Activated CD8-positive, alpha-beta T cell treated with anti-CD3 and anti-CD28 coated beads for 36 hours (primary cell): ENCODE measurements at places on chromosomes 4 and X. TPM values are rescaled to one million over a fixed set of nuclear protein-coding genes. Genes with fewer than 3 reads are reported as not detected.

The USP17L17 gene
- not detected for total RNA-seq

The SMIM14 gene
- total RNA-seq: 2.0 TPM

DNA sequence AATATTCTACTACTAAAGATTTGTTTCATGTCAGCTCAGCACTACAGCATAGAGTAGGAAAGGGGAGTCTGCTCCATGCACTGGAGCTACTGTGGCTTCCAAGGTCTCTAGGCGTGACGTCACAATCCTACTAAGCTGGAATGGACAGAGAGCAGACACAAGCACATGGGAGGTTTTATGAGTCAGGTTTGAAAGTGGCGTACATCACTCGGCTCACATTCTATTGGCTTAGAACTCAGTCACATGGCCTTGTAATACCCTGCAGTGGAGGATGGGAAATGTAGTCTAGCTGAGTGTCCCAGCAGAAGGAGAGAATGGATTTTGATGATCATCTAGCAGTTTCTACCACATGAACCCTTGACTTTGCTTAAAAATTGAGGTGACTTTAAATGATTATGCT lies 624.8 kb upstream of the ATOH1 start:
- DNase-seq: no peak

DNA sequence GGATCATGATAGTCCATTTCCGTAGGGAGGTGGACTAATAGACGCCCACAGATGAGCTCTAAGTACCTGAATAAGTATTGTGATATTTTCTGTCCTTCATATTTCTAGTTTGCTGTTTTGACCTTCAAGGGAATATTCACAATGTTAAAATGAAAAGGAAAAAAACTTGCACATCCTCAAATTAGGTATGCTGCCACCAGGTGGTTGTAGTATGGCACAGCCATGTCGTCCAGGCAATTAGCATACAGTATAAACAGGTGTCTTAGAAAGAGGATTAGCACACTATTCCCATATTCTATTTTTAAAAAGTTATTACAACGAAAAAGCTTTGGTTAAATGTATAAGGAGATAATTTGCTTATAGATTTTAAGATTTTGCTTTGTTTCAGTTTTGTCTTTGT lies 802.0 kb downstream of the RPA4 start:
- DNase-seq: peak; percentile 25

GRCh38 chrX:124338733-124339514 lies 6.5 kb downstream of the TEX13D start:
- peak; percentile 52 for DNase-seq

DNA sequence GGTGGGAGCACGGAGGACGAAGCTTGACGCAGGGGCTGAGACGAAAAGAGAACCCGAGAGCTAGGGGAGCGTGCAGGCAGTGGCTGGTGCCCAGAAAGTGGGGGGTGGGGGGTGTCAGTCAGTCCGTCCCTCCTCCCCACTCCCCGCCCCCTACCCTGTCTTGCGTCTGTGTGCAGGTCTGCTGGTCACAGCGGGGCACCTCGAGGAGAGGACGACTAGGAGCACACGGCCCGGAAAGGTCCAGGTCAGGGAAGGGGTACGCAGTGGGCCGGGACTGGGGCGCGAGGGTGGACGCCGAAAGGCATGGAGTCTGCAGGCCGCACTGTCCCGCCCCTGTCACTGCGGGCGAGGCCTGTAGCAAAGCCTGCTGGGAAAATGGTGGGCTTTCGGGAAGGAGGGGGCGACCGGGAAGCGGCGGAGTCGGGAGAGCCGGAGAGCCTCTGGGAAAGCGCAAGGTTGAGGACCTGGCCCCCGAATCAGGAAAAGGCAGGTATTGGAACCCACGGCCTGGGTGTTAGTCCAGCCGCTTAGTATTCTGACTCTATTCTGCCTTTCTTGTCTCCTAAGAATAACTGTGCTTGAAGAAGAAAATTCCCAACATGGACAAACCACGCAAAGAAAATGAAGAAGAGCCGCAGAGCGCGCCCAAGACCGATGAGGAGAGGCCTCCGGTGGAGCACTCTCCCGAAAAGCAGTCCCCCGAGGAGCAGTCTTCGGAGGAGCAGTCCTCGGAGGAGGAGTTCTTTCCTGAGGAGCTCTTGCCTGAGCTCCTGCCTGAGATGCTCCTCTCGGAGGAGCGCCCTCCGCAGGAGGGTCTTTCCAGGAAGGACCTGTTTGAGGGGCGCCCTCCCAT lies 769 bp downstream of the TCEAL1 start:
- peak; percentile 29 for DNase-seq

DNA sequence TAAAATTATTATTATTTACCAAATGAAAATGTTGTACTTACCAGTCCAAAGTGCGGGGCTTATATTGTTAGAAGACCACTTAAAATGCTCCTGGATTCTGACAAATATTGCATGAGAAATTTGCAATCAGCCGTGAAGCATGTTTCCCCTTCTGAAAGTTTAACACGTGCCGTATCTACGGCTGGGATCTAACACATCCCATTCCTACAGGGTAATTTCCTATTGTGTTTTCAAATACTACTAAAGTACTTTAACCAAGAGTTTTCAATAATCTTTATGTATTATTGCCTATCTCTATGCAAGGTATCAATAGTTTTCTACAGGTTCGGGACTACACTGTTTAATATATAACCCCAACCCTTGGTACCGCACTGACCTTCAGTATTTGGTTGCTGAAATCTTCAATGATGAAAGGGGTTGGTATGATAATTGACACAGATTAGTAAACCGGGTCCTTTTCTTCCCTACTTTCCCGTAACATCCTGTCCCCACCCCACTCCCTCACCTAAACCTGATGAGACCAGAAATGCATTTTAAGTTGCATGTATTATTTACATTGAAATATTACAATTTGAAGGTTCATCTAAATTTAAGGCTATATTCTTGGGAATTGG lies 795 bp upstream of the BRWD3 start:
- no peak for DNase-seq

DNA sequence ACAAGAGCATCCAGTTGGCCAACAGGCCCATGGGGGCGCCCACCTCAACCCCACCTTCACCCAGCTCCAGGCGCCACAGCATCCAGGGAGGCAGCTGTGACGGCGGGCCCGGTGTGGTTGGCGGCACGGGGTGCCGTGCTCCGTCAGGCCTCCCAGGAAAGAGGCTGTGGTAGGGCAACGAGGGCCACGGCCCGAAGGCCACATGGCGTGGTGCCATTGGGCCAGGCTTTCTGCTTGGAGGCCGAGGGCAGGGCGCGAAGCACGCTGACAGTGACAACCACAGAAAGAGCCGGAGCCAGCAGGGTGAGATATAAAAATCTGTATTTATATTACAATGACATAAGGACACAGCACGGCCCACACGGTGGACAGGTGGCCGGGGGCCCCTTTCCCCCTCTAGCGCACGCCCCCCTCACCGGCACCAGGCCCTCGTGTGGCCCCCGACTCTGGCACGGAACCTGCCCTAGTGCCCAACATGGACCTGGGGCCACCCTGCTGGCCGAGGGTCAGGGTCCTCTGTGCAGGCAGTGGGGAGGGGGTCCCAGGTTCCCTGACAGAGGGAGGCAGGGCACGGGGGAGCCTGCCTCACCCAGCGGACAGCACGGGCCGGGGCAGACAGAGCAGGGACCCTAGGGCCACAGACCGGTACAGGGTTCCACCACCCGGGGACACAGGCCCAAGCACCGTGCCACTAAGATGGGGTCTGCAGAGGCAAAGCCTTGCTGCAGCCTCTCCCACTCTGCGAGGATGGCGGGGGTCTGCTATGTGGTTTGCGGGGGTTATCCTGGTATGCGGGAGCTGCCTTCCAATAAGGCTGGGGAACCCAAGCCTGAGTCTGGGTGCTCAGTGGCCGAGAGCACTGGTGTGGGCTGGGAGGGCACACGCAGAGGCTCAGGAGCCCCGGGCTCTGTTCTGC lies 5.5 kb upstream of the HAUS3 start:
- no peak for DNase-seq

- no peak for DNase-seq
These were observed 15.2 kb downstream of the CAPN6 start for GRCh38 chrX:111254896-111255693.

DNA sequence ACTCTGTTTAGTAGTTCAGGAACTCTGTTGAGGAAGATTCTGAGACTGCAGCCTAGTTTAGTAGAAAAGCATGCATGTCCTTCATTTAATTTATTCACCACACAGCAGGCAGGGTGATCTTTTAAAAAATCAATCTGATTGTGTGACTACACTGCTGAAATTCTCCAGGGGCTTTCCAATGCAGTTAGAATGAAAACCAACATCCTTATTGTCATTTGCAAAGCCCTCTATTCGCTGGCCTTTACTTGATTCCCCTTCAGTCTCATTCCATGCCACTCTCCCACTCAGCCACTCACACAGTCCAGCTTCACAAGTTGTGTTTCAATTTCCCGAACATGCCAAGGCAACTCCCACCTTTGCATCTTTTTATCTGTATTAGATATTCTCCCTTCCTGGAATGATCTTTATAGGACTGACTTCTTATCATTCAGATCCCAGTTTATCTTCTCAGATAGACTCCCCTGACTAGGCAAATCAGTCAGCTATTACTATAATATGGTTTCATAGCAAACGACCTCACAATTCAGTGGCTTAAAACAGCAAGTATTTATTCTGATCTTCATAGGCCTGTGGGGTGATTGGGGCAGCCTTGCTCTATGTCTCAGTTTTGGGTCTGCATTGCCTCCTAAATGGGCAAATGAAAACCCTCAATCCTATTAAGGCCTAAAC lies 21.3 kb upstream of the FTHL17 start:
- DNase-seq: no peak

DNA sequence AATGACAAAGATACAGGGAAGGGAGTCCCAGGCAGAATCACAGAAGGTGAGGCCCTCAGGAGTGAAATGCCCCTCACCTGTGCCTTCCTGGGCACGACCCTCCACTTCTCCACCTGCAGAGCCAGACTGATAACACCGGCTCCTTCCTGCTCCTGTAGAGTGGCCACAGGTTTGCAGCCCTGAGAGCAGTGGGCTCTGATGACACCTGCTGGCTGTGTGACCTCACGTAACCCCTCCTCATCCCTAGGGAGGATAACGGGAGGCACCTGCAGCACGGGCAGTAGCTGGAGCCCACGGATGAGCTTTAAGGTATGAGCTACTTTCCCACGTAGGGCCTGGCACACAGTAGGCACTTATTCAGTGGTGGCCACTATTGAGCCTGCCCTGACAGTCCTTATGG lies 25.5 kb upstream of the MAN2B2 start:
- DNase-seq: no peak

- DNase-seq: no peak
These were observed 6.8 kb upstream of the S100G start for GRCh38 chrX:16643176-16643575.

- peak; percentile 3 for DNase-seq
These were observed 660.6 kb upstream of the TENM3 start for GRCh38 chr4:181582595-181582994.

DNA sequence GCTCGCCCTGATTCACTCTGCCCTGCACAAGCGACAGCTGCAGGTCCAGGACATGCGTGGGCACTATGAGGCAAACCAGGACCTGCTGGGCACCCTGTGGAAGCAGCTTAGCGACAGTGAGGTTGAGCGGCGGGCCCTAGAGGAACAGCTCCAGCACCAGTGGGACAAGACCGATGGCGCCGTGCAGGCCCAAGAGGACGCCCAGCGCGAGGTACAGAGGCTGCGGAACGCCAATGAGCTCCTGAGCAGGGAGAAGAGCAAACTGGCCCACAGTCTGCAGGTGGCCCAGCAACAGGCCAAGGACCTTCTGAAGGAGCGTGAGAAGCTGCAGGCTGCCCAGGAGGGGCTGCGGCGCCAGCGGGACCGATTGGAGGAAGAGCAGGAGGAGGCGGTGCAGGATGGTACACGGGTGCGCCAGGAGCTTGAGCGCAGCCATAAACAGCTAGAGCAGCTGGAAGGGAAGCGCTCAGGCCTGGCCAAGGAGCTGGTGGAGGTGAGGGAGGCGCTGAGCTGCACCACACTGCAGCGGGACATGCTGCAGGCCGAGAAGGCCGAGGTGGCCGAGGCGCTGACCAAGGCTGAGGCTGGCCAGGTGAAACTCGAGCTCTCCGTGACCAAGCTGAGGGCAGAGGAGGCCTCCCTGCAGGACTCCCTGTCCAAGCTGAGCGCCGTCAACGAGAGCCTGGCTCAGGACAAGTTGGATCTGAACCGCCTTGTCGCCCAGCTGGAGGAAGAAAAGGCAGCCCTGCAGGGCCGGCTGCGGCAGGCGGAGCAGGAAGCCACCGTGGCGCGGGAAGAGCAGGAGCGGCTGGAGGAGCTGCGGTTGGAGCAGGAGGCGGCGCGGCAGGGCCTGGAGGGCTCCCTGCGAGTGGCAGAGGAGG lies 12.8 kb downstream of the SMIM10L2A start:
- no peak for DNase-seq

DNA sequence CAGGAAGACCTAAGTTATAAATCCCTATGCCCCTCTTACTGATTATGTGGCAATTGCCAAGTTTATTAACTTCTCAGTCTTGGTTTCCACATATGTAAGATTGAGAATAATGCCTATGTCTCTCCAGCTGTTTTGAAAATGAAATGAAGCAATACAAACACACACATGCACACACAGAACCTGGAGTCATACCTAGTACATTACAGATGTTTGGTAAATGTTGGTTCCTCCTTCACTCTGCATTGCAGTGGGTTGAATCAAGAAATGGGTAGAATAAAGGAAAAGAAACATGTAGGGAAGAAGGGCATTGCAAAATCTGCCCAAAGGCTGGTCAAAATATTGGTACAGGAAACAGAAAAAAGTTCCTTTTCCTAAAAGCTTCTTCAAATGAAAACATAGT lies 309.9 kb upstream of the EMCN start:
- no peak for DNase-seq

DNA sequence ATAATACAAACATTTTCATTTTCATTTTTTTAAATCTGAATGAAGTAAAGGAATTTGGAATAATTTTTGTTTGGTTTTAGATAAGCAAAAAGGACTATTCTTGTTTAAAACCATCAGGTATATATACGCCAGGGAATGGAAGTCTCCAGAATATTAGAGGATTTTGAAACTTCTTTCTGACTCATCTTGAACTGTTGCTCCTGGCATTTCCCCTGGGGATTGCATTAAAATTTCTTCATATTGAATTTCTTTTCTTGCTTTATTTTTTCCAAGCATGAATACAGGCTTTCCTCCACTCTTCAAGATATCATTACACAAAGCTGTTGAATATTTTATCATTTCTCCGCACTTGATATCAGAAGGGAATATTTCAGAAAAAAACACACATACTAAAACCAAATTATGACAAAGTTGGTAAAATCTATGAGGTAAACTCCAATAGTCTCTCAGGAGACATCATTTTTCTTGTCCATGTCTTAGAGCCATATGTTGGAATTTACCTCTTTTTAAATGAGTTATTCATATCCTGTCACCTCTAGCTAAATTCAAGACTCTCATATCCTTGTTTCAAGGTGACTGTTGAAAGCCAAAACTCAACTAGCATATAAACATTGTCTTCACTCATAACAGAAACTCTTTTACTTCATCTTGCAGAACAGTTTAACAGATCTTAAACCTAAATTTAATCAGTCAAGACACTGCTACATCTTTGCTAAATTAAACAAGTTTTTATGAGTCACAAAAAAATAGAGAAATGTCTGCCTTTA lies 20.7 kb upstream of the CSN1S1 start:
- DNase-seq: no peak

DNA sequence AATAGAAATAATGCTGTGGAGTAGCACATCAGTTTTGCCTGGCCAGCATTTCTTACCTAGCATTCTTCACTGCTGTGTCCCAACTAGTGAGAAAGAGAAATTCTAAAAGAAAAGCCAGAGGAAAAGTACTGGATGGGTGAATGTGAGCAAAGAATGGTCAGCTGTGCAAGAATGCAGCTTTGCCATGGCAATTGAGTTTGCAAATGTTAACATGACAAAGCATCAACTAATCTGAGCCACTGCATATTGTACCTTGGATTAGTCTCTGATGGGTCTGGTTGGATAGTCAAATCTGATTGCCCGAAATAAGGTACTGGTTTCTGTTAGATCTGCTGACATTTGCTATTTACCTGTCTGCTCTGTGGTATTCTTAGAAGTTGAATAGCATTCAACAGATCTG lies 38.7 kb downstream of the ADD1 start:
- no peak for DNase-seq
